ENCODE measurements at places on chromosomes 2 and 18. TPM values are rescaled to one million over a fixed set of nuclear protein-coding genes. Genes with fewer than 3 reads are reported as not detected.

Gene PDCD1
- not detected for polyA plus RNA-seq

Gene UGT1A9
- not detected for polyA plus RNA-seq

GRCh38 chr2:136250131-136250530 is 132.2 kb upstream of the CXCR4 start:
- no peak for DNase-seq

DNA sequence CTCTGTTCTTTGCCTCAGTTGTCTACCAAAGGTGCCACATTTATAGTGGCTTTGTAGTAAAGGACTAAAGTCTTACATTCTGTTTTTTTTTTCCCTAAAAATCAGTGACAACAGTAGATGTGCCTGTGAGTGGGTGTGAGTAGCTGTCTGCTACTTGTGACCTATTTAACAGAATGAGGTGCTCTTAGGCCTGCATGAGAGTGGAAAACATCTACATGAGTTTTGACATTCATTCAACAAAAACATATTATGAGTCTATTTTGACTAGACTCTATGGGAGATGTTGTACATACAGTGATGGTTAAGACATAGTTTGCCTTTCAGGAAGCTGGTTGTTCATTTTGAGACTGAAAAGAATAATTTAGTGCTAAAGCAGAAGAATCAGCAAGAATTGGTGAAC is 36.7 kb downstream of the IL1R2 start:
- DNase-seq = no peak

Gene ACTR2
- 72.7 TPM for polyA plus RNA-seq

- DNase-seq = no peak
These were observed 606.2 kb downstream of the BCL11A start for GRCh38 chr2:59947209-59947608.

Gene LRATD1
- polyA plus RNA-seq = 0.89 TPM

DNA sequence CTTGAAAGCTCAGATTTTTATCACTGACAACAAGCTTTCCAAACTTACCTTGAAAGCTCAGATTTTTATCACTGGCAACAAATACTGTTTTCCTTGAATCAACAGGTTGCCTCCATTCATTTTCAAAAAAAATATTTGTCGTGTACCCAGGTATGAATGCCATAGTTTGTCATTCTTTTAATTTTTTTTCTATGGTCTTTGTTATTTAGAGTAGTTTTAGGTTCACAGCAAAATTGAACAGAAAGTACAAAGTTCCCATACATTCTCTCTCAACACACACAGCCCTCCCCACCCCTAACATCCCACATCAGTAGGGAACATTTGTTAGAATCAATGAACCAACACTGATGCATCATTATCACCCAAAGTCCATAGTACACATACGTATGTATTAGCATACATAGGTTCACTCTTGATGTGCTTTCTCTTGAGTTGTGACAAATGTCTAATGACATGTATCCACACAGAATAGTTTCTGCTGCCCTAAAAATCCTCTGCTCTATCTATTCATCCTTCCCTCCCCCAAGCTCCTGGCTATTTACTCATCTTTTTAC is 25.9 kb downstream of the WDR33 start:
- DNase-seq = no peak

DNA sequence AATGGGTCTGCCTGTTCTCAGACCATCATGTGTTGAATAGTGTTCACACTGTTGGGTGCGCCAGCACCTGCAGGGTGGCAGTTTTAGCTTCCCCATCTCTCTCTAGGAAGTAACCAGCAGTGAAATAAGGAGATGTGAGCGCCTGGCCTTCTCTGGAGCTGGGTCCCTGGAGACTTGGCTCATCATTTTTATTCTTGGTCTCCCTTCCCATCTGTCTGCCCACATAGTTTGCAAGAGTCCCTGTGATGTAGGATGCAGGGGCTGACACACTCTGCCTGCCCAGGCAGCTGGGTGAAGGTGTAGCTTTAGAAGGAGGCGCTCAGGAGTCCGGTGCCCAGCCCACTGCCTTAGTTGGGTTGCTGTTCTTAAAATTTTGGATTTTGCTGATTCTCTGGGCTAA is 172.2 kb downstream of the LDLRAD4 start:
- no peak for DNase-seq

Gene TXNL1
- 37.4 TPM for polyA plus RNA-seq

- DNase-seq = no peak
These were observed 122.7 kb upstream of the SMAD7 start for GRCh38 chr18:49073437-49073836.

Gene TMSB10
- 7,920 TPM for polyA plus RNA-seq

DNA sequence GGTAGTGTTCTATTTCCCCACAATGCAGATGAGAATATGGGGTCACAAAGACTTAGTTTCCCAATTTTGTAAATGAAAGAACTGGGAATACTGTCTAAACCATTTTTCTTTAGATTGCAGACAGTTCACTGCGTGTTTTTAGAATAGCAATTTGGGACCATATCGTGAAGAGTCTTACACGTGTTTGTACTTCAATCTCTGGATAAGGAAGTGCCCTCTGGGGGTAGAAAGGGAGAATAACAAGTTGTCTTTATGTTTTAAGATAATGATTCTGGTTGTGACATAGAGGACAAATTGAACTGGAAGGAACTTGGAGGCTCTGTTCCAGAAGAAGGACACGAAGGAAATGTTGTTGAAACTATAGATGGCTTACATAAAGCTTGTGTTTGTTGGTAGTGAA is 457.7 kb downstream of the CBLN2 start:
- DNase-seq = no peak

Gene PSMA8
- polyA plus RNA-seq = not detected

DNA sequence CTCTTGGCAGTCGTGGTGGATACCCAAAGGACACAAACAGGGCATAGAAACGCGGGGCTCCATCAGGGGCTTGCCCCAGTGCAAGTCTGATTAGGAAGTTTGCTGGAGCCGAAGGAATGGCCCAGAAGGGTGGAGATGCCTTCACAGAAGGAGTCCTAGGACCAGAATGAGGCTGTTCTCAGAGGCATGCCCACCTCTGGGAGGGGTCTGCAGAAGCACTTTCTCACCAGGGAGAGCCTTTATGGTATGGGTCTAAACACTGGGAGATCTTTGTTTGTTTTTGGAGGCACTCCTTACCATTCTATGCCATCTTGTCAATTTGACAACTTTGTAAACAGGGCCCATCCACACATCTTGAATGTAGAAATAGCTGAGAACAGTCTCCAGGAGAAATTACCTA is 75.0 kb downstream of the CRIM1 start:
- no peak for DNase-seq

DNA sequence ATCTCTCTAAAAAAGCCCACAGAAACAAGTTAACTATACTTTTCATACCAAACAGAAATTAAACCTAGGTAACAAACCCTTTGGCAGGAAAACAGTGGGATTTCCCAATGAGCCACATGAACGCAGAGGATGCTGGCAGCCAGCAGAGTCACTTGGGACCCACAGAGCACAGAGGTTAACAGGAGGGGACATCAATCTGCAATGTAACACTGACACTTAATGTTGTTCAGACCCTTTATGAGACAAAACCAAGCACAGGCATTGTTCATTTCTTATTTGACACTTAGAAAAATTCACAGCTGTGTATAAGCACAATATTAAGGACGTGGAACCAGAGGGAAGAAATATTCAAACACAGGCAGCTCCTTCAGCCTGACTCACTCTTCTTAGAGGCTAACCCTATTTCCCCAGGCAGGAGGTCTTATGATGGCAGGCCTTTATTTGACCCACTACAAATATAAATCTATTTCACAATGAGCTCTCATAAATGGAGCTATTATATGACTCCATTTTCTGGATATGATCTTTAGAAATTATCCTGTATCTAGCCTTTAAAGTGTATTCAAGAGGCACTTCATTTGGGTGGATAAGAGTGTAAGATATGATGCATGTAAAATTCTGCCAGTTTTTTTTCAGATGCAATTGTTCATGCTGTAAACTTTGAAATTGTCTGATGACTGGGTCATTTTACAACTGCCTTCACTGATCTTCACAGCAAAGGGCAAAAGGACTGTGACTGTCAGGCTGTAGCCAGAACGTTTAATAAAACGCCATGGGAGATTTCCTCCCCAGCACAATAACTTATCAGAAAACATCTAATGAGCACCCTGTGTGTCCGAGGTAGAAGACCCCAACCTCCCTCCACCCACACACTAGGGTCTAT is 132.8 kb upstream of the SATB2 start:
- no peak for DNase-seq

DNA sequence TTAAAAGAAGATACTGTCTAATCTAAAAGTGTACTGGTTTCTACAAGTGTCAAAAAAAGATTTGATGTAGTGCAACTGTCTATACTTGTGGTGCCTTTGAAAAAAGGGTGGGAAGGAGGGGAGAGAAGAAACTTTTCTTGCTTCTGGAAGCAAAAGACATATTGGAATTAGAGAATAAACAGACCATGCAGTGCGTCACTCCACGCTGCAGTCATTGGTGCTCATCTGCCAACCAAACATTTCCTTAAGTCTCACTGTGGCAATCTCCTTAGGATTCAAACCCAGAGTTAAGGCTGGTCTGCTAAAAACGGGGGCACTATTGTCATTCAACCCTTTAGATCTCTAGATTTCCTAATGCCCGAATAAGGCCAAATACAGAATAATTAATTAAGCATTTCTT is 50.9 kb downstream of the PELI1 start:
- DNase-seq = no peak

DNA sequence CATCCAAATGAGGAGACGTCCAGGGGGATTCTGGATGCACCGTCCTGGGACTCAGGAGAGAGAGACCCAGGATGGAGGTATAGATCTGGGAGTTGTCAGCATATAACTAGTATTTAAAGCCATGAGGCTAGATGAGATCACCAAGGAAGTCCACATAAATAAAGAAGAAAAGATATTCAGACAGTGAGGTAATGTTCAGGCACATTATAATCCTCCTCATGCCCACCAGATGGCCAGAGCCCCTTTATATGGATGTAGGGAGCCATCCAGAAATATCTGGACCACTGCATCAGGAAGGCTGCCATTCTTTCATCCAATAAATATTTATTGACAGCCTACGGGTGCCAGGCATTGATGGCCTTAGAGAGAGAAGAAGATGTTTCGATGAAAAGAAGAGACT is 21.2 kb upstream of the NCKAP5 start:
- DNase-seq = no peak

GRCh38 chr18:4468511-4468910 is 13.4 kb upstream of the DLGAP1 start:
- no peak for DNase-seq

DNA sequence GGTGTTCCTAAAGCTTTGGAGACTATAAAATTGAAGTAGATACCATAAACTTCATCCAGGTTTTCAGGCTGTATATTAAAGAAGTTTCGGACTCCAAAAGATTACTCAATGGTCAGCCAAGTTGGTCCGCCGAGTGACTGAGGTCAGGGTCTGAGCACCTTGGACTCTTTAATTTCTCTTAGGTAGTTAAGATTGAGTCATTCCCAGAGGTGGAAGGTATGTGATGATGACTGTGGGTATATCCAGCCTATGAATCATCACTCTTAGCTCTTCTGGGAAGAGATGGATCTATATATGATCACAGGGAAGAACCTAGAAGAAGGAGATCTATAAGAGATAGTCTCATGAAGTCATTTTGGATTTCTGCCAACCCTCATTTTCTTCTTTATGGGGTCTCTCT is 3.3 kb downstream of the ITGA6 start:
- DNase-seq = no peak

Gene MAB21L4
- polyA plus RNA-seq = not detected

- DNase-seq = no peak
These were observed 11.2 kb downstream of the TMEM127 start for GRCh38 chr2:96254571-96254970.

- no peak for DNase-seq
These were observed 447.8 kb upstream of the SPHKAP start for GRCh38 chr2:228629251-228629650.

DNA sequence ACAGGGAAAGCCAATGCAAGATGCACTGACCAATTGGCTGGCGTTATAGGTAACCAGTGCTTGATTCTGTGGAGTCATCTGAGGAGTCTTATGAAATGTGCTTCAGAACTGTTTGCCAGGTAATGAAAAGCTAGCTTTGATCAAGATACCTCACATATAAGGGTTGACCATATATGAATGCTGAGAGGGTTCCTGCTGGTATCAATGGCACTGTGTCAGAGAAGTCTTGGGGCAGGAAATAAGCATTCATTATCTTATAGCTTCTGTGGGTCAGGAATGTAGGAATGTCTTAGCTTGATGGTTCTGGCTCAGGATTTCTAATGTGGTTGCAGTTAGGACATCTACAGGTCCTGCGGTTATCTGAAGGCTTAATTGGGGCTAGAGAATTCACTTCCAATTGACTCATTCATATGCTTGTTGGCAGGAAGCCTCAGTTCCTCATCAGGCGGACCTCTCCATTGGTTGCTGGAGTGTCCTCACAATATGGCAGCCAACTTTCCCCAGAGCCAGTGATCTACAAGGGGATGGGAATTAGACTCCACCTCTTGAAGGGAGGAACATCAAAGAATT is 22.1 kb upstream of the TCF7L1 start:
- no peak for DNase-seq

GRCh38 chr18:57435846-57436190 is 644 bp downstream of the ONECUT2 start:
- DNase-seq = peak; percentile 60

DNA sequence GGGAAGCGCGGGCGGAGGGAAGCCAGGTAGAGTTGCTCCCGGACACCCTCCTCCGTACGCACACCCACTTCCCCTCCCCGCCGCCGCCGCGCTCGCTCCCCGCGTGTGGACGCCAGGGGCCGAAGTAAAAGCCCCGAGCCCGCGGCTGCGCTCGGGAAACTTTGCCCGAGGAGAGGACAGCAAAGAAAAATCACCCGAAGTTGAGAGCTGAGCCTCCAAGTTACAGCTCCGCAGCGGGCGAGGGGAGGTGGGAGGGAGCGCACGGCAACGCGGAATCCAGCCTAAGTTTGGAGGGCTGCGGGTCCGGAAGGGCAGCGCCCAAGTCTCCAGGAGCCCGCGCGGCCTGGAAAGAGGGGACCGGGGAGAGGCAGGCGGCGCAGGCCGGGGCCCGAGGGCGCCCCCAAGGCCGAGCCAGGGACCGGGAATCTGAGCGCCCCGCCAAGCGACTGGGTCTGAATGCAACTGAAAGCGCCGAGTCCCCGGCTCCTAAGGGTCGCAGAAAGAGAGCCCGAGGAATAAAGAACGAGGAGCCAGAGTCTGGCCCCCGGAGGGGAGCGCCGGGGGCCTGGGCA is 706 bp upstream of the BCL11A start:
- DNase-seq = peak; percentile 47

- DNase-seq = no peak
These were observed 116.7 kb upstream of the COPS8 start for GRCh38 chr2:236968880-236969534.

DNA sequence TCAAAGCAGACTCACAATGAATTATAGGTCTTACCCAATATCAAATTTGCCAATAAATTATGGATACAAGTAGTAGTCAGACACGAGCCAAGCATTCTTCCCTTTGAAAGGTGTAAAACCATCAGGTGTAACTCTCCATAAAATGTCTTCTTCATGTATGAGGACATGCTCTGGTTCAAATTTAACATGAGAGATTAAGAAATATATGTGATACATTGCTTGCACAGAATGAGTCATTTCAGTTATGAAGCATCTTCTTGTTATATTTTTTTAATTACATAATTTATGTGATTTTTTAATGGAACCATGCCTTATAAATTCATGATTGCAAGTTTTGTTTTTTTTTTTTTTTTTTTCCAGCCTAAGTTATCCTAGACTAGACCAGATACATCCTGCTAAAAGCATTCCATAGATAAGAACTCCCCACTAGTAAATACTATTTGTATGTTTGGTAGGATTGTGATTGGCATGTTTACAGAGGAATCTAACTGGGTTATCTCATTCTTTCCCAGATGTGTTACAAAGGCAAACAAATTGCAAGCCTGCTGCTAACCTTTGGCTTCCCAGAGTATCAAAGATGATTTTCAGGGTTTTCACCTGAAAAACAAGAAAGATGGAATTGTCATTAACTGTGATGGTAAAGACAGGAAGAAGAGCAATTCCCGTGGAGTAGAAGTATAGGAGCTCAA is 621.9 kb downstream of the XIRP2 start:
- peak; percentile 30 for DNase-seq

All from SK-N-SH (cell line).